ENCODE measurements at places on chromosomes 5 and 9. TPM values are rescaled to one million over a fixed set of nuclear protein-coding genes. Genes with fewer than 3 reads are reported as not detected.

DNA sequence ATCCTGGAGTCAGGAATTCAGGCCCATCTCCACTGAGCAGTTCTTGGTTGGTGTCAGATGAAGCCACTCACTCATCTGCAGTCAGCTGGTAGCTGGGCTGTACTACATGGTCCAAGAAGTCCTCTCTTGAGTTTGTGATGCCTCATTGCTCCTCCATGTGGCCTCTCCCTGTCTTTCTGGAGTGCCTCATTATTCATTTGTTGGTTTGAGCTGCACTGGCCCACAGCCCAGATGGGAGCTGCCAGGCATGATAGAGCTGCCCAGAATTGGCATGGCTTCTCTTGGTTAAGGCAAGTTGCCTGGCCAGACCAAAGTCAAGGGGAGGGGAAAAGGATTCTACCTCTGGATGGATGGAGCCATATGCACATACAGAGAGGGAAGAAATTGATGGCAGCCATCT lies 8.0 kb downstream of the PTCD2 start:
- DNase-seq: no peak

DNA sequence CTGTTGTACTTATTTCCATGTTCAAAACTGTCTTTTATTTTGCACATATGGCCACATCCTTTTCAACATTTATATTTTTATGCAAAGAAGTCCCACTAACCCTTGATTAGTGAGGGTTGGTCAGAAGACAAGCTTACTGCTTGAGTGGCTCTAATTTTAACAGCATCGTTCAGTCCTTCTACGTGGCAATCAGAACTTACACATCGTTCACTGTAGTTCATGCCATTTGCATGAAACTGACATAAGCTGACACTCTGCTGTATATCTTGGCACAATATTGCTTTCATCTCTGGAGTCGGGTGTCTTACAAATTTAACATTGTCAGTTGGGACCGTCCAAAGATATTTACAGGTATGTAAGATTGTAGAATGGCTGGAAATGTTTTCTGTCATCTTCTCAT lies 50.6 kb downstream of the MARCHF11 start:
- DNase-seq: no peak

GRCh38 chr9:22228542-22228941 lies 218.1 kb upstream of the DMRTA1 start:
- DNase-seq: no peak

DNA sequence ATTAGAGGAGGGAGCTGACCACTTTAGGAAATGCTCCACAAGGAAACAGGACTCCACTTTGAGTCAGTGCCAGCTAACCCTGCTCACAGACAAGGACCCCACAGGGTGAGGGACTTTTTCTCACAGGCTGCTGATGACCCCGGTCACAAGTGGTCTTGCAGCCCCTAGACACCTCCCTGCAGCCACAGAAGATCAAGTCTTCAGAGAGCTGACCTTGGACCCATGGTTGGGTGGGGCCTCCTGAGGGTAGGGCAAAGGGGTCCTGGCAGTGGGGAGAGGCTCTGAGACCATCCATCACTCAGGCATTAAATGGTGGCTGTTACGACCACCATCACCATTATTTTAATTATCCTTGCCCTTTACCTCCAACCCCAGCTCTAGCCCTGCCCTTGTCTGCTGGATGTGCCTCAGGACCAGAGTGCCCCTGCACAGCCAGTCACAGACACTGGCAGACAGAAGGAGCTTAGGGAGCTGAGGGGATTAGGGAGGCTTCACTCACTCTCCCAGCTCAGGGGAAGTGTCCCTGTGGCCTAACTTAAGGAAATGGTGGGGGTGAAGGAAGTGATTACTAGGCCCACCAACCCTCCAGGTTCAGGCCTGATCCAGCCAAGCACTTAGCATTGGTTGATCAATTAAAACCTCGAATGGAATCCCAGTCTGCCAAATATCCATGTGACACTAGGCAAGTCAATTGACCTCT lies 1.6 kb downstream of the ACSL6 start:
- no peak for DNase-seq

GRCh38 chr9:100281676-100282387 lies 70.9 kb downstream of the TEX10 start:
- DNase-seq: no peak

GRCh38 chr5:176762489-176762888 lies 47.9 kb upstream of the UNC5A start:
- DNase-seq: no peak

GRCh38 chr9:126097679-126098078 lies 228.9 kb upstream of the MVB12B start:
- no peak for DNase-seq

- DNase-seq: no peak
Observed at GRCh38 chr5:131169810-131170539, 769 bp upstream of the LYRM7 start.

DNA sequence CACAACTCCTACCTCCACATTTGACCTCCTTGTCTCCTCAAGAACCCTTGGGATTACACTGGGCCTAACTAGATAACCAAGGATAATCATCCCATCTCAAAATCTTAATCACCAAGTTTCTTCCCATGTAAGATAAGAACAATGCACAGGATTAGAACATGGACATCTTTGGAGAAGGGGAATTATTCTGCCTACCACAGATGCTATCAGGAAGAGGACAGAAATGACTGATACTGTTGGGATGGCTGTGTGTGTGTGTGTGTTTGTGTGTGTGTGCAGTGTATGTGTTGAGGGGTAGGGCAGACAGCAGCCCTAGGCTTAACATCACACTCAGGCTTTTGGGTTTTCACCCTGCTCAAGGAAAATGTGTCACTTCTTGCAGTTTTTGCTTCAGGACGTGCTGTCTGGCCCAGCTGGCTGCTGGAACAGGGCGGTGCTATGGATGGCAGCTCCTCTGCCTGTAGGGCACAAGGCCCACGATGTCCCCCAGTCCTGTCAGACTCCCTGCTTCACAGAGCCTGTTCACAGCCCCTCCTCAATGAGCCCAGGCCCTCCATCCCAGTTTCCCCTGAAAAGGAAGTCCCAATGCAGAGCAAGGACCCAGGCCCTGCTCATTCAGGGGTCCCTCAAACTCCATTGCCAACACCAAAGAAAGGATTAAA lies 7.7 kb downstream of the CA9 start:
- DNase-seq: no peak

DNA sequence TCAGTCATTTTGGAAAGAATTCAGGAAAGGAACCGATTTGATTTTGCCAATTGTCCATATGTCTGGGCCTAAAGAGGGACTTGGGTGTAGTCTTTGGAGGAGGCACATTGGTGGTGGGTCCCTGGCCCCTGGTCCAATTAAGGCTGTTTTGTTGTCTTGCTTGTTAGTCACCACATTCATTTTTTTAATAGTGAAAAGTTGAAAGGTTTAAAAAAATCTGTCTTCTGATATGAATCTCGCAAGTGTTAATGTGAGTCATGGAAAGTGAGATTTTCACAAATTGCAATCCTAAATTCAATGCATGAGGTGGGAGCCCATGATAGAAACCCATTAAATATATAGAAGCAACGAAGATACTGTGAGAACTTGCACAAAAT lies 165.9 kb upstream of the OTULINL start:
- DNase-seq: no peak

- no peak for DNase-seq
Observed at GRCh38 chr9:14180093-14180959, 133.6 kb downstream of the NFIB start.

GRCh38 chr9:130557077-130557468 lies 22.3 kb upstream of the FUBP3 start:
- DNase-seq: no peak

DNA sequence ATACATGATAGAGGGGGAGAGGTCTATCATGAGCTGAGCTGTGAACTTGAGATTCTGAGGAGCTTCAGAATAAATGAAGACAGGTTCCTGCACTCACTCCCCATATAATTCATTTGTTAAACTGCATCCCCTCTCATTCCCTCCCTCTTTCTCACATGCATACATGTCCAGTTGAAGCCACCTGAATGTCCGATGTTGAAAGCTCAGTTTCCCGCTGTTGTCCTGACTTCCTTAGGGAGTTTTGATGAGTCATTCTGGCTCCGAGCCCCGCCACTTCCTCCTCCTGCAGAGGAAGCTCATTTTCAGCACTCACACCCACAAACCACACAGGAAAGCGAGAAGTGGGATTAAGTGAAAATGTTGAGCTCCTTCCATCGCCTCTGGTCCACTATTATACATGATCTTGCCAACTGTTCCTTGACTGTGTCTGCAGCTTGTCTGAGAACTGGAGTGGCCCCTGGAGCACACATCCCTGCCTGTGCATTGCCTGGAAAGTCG lies 121.2 kb downstream of the CEMIP2 start:
- DNase-seq: peak; percentile 63

DNA sequence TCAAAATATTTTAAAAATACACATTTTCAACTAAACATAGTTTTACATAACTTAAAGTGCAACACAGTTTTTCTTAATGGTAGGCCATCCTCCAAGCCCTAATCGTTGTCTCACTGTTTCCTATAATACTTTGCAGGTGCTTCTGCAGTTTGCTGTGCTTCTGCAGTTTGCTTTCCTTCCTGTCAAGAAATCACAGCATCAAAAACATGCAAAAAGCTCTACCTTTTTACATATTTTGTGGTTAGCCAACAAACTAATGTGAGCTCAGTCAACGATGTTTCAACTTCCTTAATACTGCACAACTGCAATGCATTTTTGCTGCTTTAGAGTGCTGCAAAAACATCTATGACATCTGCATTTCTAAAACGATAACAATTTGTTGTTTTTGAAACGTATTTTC lies 25.2 kb downstream of the EMB start:
- no peak for DNase-seq

- no peak for DNase-seq
Observed at GRCh38 chr9:18741359-18741758, 267.4 kb downstream of the ADAMTSL1 start.

- DNase-seq: no peak
Observed at GRCh38 chr5:41416336-41416735, 94.1 kb downstream of the PLCXD3 start.

GRCh38 chr9:91297306-91297705 lies 64.4 kb downstream of the AUH start:
- DNase-seq: no peak

RANBP17 gene
- 29.3 TPM for total RNA-seq

GDNF gene
- not detected for total RNA-seq

CDH18 gene
- not detected for total RNA-seq

TLE4 gene
- 91.9 TPM for total RNA-seq

ARHGEF37 gene
- total RNA-seq: 11.9 TPM

All from ureter (tissue), 1 donor.